ENCODE measurements at places on chromosomes 3 and 15.

GRCh38 chr3:143839980-143840379 is 8.3 kb downstream of the SLC9A9 start:
- no peak for DNase-seq

- DNase-seq: no peak
Observed at GRCh38 chr15:47737477-47737876, 20.2 kb downstream of the SEMA6D start.

GRCh38 chr3:64575211-64575844 is 112.5 kb downstream of the ADAMTS9 start:
- peak; percentile 25 for DNase-seq

- DNase-seq: no peak
Observed at GRCh38 chr3:117681619-117682018, 972.0 kb downstream of the TUSC7 start.

GRCh38 chr3:136916223-136916622 is 41.6 kb upstream of the IL20RB start:
- no peak for DNase-seq

DNA sequence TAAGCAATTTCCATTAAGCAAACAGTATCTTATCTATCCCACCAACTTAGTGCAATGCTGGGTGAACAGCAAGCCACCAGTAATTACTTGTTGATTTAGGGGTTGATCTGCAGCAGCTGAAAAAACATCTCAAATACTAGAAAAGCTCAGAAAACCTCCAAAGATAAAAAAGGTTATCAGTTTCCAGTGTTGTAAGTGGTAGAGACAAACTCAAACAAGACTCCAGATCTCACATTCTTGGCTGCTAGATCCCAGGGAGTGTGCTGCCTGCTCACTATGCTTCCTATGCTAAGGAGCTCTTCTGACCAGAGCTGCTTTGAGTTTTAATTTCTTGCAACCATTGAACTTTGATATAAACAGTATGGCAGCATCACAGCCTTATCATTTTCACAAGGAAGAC is 11.3 kb downstream of the B3GALNT1 start:
- no peak for DNase-seq

DNA sequence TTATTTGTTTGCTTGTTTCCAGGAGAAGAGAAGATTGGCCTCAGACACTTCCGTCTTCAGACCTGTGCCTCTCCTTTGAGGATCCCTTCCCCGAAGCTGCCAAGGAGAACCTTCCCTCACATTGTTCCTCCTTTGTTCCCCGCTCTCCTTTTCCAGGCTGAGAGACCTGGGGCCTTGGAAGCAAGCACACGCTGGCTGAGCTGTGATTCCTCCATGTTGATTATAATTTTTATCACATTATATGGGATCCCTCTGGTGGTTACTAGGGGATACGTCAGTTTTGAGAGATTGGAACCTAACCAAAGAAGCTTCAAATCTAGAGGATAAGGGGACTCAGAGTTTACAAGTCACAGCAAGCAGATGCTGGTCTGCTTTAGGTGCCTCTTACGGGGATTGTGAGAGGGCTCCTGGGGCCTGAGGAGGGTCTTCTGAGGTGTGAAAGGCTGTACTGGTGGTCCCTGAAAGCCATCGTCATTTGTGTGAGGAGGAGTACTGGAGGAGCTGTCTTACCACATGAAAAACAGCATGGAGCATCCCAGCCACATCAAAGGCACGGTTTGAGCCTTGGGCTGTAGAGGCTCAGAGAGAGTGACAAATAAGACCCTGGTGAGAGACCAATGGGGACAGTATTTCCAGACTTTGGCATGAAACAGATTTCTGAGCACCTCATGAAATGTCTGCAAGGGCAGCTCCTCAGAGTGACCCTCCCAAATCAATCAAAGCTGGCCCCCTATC is 760.1 kb upstream of the CFAP20DC start:
- DNase-seq: peak; percentile 18

DNA sequence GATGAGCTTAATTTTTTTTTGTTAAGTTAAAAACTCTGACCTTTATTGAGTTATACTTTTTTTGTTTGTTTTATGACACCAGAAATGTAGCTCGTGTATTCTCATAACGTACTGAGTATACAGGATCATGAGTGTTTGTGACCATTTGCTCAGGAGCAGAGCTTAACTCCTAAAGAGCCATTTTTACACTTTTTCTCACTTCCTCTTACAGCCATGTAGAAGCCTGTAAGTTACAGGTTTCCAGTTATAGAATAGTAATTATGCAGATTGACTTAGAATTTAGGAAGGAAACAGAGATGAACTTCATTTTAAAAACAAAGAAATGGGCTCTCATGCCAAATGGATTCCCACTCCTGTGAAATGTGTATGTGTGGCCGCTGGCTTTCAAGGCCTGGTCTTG is 151.7 kb downstream of the MCTP2 start:
- DNase-seq: no peak

DNA sequence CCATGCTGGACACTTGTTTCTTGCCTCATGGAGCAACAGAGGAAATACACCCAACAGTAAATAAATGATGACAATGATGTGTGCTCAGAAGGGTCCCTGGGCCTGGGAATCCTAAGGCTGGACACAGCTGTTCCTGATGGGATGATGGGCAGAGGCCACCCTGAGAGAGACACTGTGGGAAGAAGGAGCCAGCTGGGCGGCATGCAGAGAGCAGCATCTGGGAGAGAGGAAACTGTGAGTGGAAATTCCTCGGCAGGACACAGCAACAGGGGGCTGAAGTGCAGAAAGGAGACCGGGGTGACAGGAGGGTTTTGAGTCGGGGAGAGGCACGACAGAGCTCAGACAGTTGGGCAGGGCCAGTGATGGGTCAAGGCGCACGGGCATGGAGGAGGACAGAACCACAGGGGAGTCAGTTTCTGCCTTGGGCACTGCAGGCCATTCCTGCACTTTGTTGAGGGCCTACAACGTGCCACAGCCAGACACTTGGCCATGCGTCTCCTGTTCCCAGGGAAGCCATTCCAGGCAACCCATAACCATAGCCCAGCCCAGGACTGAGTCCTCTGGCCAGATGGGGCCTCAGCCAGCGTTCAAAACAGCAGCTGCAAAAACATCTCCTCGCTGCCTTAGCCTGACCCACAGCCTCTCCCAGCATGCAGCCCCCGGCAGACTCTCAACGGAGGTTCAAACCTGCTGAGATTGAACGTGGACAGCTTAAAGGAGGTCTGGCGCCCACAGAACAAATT is 36.7 kb upstream of the SLC6A1 start:
- DNase-seq: no peak

DNA sequence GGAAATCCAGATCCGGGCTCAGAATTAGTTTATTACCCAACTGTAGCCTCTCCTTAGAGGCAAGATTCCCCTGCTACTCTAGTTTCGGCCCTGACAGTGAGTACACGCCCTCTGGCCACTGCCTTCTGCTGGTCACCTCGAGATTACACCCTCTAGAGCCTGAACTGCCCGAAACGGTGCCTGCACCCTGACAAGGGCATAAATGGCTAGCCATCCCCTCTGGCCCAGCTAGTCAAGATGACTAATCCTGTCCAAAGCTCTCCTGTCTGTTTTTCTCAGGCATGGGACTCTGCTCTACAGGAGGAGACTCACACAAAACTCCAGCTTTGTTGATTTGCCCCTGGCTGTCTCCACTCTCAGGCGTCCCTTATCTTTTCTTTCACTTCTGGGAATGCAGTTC is 150.5 kb upstream of the UBE2E2 start:
- no peak for DNase-seq

- no peak for DNase-seq
Observed at GRCh38 chr15:88118035-88118434, 138.5 kb downstream of the NTRK3 start.

GRCh38 chr15:60095711-60096110 is 91.6 kb downstream of the FOXB1 start:
- no peak for DNase-seq
